ENCODE measurements at places on chromosomes 7 and 10.

DNA sequence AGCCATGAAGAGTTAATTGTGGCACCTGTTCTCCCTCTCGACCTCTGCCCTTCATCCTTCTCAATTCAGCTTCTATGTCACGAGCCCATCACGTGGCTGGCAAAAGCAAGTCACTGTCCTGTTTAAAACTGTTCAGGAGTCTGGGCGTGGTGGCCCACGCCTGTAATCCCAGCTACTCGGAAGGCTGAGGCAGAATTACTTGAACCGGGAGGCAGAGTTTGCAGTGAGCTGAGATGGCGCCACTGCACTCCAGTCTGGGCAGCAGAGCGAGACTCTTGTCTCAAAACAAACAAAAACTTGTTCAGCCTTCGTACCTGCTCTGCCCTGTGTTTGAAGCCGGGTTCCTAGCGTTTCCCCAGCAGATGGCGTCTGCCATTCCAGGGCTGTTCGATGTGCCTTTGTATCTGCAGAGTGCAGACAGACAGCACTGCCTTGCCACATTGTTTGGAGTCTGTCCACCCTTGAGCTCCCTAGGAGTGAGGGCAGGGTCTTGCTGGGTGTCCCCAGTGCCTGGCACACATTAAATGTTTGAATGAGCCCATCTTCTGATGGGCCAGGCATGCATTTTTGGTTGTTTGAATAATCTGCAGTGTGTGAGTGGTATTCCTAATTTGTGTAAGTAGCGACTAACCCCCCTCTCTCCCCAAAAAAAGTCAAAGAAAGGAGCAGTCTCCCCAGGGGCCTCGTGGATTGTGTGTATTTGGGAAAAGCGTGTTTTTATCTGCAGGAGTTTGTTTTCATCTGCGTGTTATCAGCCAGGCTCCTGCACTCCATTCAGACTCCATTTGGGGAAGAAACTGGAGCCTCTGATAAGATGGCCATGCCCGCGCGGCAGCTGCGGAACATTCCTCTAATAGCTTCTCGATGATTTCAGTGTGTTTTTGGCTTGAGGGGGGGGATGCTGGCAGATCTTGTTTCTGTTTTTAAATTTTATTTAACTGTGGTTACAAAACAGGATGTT, 61.2 kb downstream of the DNAJB6 start:
- DNase-seq = peak; percentile 26

- DNase-seq = no peak
Measured at GRCh38 chr7:70376561-70377031, 755.3 kb upstream of the GALNT17 start.

GRCh38 chr7:44802418-44803025, 6.0 kb downstream of the PPIA start:
- no peak for DNase-seq

GRCh38 chr10:5666008-5666840, at the start of gene ASB13:
ASB13 (minus strand) TSS chr10:5666595; CDS start chr10:5666551, 44 bp downstream.
- peak; percentile 56 for DNase-seq

DNA sequence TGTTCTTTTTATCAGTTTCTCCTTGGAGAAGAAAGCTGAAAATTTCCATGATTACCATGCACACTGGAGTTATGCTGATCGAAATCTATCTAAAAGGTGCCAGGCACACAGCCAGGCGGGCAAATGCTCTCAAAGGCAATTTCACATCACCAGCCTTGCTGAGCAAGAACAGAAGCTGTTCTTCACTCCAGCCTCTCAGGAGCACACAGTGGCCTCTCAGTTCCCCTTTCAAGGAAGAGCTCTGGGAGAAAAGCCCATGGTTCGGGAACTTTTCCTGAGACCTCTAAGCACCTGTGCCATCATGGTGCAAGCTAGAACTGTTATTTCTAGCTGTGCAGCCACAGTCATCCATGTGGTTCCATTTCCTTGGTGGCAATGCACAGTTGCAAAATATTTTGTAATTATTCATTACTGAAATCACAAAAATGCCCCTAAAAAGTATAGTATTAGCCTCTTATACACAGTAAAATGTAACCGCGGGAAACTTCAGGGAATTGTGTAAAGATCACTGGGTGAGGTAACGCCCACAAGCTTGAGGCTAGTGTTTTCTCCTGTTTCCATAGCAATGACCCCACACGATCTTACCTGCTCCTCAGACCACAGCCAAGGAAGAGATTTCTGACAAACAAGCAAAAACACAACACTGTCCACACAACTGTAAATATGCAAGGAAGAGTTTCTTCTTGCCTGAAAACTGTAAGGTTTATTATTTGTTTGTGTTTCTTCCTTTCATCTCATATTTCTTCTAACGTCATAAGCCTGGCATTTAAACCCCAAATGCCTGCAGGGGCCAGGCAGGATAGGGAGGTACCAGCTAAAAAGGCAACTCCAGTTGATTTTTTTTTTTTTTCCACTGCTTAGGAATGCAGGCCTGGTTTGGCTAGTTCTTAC, 121.2 kb downstream of the FAM107B start:
- peak; percentile 19 for DNase-seq

GRCh38 chr10:127195571-127196281, 665 bp downstream of the INSYN2A start:
- DNase-seq = no peak

DNA sequence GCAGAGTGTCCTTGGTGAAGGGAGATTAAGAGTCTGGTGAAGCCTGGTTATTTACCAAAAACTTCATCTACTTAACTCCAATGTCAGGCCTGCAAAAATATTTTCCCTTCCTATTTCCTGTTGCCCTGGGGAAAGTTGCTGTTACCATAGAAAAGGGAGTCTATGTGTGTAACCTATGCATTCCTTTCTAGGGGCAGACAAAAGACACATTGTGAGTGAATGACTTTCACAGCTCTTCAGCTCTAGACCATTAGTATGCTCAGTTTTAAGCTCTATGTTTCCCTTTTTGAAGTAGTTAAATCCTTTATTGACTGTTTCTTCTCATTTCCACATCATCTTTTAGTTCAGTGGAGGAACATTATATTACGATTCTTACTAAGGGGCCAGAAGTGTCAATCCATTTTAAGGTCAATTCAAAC, 45.6 kb upstream of the SGCE start:
- DNase-seq = no peak

GRCh38 chr7:38070718-38071117, 107.3 kb upstream of the STARD3NL start:
- DNase-seq = no peak

- no peak for DNase-seq
Measured at GRCh38 chr7:151792086-151792485, 84.8 kb downstream of the PRKAG2 start.

- DNase-seq = no peak
Measured at GRCh38 chr7:37786741-37787569, 61.4 kb upstream of the NME8 start.

DNA sequence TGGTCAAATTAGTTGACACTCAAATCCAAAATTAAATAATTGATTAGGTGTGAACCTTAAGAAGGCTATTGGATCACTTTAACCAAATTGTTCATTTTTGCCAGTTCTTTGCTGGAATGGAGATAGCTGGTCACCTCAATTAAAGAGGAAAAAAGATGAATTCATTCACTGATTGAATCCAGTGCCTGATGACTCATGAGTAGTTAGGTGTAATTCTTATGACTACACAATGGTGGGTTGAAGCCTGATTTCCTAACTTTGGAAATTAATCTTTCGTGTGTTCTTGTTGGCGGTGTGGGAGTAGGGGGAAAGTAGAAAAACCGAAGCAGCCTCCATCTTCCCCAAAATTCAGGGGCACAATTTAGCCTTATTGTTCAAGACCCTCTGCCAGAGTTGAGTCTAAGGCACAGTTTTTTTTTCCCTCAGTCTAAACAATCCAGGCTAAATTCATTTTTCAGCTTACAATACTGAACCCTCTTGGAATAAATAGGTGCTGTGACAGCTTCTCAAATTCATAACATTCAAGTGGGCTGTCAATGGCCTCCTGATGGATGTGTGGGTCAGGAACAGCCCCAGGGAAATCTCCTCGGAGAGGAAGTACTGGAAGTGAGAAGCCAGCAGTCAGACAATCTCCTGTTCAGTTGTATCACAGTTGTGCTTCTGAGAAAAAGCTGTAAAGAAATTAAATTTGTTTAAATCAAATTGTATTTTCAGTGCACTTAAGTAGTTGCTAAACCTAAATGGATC, 356.6 kb downstream of the BBS9 start:
- DNase-seq = no peak

DNA sequence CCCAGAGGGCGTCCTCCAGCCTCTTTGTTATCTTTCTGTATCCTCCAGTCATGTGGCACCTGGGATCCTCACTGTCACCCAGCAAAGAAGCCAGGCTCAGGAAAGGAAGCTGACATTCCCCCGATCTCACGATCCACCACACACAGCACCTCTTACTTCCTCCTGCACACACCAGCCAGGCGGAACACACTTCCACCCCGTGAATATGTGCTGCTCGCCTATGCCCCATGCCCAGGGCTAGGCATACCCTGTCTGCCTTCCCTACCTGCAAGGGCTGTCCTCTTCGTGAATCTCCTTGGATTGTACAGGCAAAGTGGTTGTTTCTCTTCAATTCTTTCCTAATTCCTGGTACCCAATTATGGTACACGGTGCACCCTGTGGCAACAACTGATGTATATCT, 191.0 kb downstream of the TNS3 start:
- DNase-seq = no peak

GRCh38 chr7:879706-880105, 3.4 kb downstream of the GET4 start:
- DNase-seq = no peak

Measured in CD4-positive, alpha-beta T cell treated with Interleukin-6 for 4 hours (primary cell).